ENCODE measurements at places on chromosomes 2 and 18.

GRCh38 chr2:189719571-189719970 is 43.0 kb downstream of the OSGEPL1 start:
- no peak for DNase-seq

GRCh38 chr2:162435676-162436075 is 91.7 kb downstream of the GCA start:
- no peak for DNase-seq

- no peak for DNase-seq
These were observed 146.4 kb downstream of the PTH2R start for GRCh38 chr2:208552943-208553342.

DNA sequence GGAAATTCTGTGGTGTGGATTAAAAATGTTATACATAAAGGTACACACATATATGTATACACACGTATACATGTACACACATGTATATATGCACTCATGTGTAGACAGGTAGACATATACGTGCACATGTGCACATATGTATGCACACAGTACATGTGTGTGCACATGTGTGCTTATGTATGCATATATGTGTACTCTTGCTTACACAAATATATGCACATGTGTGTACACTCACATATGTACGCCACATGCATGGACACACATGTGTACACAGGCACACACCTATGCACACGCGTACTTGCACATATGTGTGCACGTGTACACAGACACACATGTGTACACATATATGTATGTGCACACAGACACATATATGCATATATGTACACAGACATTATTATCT is 142.8 kb upstream of the SALL3 start:
- no peak for DNase-seq

DNA sequence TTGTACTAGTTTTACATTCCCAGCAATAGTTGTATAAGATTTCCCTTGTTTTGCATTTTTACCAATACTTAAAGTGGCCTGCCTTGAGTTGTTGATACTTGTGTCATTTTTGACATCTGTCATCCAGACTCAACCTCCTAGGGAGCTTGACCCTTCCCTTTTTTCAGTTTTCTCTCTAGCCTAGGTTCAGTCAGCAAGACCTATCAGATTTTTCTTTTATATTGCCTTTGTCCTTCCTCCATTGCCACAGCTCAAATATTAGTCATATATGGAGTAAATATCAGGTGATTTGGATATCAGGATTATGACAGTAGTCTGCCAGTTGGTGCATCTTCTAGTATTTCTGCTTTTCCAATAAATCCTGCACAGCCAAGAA is 13.4 kb downstream of the CENPO start:
- DNase-seq = no peak

DNA sequence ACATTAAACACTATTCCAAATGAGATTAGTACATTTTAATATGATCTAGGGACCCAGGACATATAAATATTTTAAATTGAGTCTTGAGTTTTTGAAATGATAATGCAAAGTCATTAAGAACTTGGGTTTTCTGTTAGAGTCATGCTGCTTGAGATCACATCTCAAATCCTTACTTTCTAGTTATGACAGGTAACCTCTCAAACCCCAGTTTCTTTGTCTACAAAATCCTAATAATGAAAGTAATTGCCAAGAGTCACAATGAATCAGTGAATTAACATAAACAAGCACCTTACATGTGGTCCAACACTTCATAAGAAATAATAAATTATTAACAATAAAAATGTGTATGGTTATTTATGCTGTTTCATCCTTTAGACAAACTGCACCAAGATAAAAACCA is 607.6 kb downstream of the LRP1B start:
- no peak for DNase-seq

DNA sequence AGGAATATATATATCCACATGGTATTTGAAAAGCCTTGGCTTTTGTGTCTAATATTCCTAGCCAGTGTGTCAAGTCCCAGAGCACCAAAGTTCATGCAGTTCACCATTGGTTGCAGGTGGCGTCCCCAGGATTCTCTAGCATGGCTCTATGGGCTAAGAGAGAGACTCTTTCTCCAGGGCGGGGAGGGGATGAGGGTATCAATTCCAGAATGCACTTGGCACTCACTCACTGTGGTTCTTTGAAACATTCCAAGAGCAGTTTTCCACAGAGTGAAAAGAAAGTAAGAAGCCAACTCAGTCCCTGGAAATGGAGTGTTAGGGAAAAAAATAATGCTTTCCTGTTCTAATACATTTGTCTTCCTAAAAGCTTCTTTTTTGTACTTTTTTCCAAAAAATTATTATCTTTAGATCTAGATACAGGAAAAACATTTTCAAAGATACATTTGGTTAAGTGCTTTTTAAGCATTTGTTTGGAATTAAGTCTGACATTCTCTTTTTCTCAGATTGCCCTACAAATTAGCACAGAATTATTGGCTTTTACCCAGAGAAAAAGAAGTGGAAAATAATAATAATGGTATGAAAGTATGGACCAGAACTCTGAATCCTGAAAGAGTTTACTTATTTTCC is 239.9 kb downstream of the PAX3 start:
- DNase-seq = no peak

DNA sequence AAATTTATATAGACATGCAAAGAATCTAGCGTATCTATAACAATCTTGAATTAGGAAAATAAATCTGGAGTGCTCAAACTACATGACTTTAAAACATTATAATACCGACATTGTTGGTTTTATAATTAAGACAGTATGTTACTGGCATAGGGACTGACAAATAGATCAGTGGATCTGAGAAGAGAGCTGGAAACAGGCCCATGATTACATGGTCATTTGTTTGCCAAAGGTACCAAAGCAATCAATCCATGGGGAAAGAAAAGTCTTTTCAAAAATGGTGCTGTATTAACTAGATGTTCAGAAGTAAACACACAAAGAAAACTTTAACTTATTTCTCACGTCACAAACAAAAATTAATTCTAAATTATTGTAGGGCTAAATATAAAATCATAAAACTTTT is 124.2 kb downstream of the BCL2L11 start:
- DNase-seq = no peak

DNA sequence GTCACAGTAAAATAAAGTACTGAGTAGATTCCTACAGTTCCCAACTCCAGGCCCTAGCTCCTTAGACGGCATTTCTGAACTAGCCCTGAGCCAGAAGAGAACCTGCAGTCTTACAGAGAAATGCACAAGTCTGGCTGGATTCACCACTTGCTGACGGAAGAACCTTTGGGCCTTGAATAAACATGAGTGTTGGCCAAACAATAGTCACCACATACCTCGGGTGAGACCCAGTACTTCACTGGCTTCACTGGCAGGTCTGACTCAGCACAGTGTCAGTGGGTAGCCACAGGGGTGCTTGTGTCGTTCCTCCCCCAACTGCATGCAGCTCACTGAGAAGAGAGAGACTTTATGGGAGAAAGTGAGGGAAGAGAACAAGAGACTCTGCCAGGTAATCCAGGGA is 88.9 kb downstream of the TMEM185B start:
- DNase-seq = no peak

GRCh38 chr2:196182439-196183171 is 11.2 kb upstream of the STK17B start:
- DNase-seq = no peak

- no peak for DNase-seq
These were observed 602.1 kb upstream of the SYT4 start for GRCh38 chr18:43879415-43879814.

GRCh38 chr2:52500561-52500960 is 1267.0 kb upstream of the CHAC2 start:
- no peak for DNase-seq

GRCh38 chr18:60639836-60640235 is 267.3 kb upstream of the MC4R start:
- no peak for DNase-seq

DNA sequence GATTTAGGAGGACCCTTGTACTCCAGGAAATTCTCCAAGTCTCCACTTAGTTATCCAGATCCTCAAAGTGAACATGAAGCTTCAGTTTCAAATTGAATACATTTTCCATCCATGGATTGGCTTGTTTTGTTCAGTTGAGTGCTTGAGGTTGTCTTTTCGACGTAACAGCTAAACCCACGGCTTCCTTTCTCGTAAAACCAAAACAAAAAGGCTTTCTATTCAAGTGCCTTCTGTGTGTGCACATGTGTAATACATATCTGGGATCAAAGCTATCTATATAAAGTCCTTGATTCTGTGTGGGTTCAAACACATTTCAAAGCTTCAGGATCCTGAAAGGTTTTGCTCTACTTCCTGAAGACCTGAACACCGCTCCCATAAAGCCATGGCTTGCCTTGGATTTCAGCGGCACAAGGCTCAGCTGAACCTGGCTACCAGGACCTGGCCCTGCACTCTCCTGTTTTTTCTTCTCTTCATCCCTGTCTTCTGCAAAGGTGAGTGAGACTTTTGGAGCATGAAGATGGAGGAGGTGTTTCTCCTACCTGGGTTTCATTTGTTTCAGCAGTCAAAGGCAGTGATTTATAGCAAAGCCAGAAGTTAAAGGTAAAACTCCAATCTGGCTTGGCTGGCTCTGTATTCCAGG is at the start of gene CTLA4:
TSS of gene CTLA4 (plus strand) at position 211 of the 640 bp plus-strand sequence. CDS start at position 383, 172 bp downstream.
- peak; percentile 29 for DNase-seq
